ENCODE measurements at places on chromosomes 3 and 15.
A peak's percentile ranks its signal among the peaks of the same experiment; 100 is the strongest.

DNA sequence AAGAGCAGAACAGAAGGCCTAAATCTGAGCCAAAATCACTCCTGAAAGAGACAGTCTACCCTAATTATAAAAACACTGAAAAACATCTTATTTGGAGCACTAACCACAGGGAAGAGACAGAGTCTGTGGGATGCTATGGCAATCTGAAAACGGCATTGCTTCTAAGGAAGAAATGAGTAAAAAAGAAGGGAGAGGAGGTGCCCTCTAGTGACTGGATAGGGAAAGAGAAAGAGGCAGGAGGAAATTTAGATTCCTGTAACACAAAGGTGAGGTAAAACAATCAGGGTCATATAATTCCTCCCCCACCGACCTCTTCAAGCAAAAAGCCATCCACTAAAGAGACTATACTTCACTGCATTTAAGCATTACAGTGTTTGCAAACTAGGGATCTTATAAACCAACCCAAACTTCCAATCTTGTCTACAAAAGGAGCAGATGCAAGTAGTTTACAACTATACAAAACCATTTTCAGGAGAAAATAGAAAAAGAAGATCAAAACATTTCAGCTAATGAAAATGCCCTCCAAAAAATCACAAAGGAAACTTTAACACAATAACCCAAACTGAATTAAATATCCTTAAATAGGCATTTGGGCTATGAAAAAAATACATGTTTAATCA is 32.6 kb downstream of the HACD2 start:
- no peak for DNase-seq

DNA sequence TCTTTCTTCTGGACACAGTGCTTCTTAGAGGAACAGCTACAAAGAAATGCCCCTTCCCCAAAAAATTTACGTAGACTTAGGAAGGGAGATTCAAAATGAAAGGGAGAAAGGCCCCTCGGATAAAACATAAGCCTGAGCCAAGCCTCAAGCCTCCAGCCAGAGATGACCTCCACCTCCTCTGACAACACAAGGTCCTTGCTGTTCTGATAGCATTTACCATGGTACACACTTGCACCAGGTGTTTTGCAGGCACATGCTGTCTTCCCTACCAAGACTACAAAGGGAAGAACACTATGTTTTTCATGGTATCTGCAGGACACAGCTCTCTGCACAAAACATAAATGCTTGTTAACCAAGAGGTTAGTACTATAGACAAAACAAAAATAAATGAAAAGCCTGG is 27.8 kb downstream of the RYK start:
- DNase-seq: no peak

DNA sequence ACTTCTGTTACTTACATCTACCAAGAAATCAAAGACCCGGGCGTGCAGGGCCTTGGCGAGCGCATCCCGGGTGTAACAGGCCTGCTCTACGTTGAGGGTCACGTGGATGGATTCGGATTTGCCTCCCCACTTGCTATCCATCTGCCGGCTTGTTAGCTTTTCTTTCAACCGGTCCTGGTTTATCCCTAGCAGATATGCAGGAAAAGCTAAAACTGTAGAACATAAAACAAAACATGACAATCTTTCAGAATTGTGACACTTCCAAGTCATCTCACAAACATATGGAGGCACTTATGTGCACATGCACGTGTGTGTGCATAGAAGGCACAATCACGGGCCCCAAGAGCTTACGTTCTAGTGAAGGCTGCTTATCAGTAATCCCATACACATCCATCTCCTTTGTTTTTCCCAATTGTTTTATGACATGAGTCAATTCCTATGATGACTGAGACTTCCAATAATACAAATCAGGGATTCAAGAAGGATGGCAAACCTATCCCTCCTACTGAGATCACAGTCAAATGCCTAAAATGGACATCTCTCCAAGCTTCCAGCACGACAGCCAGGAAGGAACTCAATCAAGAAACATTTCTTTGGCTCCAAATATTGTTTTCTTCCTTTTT is 11.3 kb downstream of the LDHAL6B start:
- no peak for DNase-seq

GRCh38 chr3:171695426-171695825 is 114.9 kb downstream of the PLD1 start:
- no peak for DNase-seq

DNA sequence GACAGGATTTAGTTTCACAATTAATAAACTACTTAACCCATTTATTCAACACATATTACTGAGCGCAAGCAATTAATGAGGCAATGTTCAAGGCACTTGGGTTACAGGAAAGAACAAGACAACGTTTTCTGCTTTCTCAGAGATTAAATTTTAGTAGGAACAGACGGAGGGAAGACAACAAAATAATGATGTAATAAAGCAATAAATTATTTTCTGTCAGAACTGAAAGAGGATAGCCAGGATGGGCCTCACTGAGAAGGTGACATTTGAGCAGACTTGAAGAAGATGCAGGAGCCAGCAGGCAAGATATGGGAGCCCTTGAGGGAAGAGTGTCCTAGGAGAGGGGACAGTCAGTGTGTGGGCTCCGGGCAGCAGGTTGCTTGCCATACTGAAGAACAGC is 11.3 kb upstream of the RPL14 start:
- no peak for DNase-seq

DNA sequence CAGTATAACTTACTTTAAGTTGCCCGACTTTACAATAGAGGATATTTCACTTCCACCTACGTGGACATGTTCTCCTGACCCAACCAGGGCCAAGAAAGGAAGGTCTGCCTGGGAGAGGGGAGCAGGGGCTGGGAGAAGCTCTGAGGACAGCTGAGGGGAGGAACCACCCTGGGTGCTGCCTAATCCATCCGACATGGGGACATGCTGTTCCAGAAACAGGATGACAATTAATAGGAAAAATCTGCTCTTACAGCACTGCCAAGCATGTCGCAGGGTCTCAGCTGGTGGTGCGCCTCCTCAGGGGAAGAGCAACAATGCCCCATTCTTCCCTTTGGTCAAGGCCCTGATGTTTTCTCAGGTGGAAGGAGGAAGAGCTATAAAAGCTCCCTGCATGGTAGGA is 132.3 kb downstream of the NTRK3 start:
- no peak for DNase-seq

- DNase-seq: no peak
Observed at GRCh38 chr3:28348265-28348628, 274 bp upstream of the ZCWPW2 start.

DNA sequence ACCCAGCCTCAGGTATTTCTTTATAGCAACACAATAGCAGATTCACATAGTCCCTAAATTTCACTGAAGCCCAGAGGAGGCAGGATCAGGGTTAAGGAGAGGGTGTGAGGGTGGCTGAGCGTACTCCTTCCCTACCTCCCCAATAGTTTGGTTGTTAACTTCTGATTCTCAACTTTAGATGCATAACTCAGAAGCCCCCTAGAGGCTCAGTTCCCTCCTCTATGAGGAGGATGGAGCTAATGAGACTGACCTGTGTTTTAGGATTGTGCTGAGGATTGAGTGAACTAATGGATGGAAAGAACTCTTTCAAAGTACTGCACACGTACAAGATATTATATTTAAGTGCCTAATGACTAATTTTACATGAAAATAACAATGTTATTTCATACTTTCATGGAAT is 249.3 kb upstream of the SOX14 start:
- DNase-seq: no peak

DNA sequence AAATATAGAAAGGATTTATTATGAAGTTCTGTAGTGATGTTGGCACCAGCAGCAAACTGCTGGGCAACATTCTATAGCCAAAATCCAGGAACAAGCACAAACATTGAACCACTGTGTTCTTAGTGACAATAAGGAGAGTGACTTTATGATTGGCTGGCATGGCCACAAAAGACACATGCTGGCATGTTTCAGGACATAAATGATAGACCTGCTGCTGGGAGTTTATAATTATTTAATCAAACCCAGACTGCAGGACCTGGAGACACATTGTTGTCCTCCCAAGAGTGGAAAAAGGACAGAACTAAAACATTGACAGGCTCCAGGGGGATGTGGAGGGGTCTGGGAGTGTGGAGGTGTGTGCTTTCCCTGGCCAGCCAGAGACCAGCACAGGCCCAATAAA is 255.3 kb upstream of the LRTM1 start:
- DNase-seq: no peak

GRCh38 chr3:17157713-17158112 is 273.0 kb downstream of the PLCL2 start:
- no peak for DNase-seq

DNA sequence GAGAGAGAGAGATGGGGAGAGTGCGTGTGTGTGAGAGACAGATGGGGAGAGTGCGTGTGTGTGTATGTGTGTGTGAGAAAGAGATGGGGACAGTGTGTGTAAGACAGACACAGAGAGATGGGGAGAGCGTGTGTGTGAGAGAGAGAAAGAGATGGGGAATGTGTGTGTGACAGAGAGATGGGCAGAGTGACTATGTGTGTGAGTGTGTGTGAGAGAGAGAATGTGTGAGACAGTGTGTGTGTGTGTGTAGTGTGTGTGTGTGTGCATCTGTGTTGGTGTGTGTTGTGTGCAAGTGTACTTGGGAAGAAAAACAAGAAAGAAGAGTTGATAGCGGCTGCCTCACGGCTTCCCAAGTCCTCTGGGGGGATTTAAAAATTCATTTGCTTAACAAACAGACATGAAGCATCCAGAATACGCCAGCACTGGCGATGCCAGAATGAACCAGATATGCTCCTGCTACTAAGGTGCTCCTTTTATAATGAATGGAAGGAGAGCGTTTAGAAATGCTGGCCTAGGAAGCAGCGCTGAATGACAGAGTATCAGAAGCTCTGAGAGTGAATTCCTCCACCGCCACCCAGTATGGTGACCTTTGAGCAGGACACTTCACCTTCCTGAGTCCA is 186.1 kb upstream of the TSC22D2 start:
- no peak for DNase-seq

- DNase-seq: no peak
Observed at GRCh38 chr3:49662021-49662420, 12.1 kb upstream of the APEH start.

DNA sequence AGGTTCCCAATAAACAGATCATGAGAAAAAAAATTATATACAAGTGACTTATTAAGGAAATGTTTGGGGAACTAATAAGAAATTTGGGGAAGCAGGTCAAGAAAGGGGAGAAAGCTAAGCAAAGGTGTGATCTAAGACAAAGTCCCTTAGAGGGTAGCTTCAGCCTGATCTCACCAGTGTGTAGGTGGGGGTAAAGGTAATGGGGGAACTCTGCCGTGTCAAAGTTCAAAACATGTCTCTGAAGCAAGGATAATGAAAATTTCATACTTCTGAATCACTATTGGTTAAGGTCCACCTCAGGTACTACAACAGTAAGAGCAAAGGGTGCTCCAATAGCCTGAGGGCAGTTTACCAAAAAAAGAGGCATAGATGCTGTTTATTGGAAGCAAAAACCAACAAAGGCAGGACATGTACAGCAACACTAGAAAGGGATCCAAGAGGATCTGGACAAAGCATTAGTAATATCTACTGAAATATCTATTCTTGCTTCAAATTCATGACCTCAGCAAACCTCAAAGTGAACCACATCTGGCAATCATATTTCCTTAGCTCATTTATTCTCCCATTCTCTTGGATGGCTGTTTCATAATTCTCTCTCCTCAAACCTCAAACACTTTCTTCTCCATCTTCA is 6.9 kb downstream of the ACAD11 start:
- no peak for DNase-seq

GRCh38 chr15:48643776-48644466 is 1.6 kb downstream of the FBN1 start:
- peak; percentile 40 for DNase-seq

GRCh38 chr3:171376596-171376947 is 83.6 kb downstream of the TNIK start:
- DNase-seq: no peak

- no peak for DNase-seq
Observed at GRCh38 chr3:50531201-50531600, 27.8 kb upstream of the CACNA2D2 start.

DNA sequence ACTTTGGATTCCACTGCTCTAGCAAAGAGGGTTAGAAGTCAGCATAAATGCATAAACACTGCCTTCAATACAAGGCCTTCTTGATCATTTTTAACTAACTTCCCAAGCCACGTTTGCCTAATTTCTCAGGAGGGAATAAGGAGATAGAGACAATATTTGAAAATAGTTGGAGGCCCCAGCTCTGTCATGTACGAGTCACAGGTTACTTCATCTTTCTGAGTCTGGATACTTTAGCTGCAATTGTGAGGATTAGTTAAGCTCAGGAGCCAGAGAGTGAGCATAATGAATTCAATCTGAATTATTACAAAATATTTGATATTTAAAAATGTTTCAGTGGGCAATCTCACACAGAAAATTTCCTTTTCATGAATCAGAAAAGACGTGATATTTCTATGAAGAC is 298.9 kb downstream of the SHOX2 start:
- DNase-seq: no peak

- DNase-seq: no peak
Observed at GRCh38 chr3:23797491-23797890, 8.3 kb upstream of the UBE2E1 start.

Measured in globus pallidus (tissue), 1 donor.